Nucleus accumbens (tissue), 56 donors: ENCODE measurements at places on chromosomes 13 and 19.

DNA sequence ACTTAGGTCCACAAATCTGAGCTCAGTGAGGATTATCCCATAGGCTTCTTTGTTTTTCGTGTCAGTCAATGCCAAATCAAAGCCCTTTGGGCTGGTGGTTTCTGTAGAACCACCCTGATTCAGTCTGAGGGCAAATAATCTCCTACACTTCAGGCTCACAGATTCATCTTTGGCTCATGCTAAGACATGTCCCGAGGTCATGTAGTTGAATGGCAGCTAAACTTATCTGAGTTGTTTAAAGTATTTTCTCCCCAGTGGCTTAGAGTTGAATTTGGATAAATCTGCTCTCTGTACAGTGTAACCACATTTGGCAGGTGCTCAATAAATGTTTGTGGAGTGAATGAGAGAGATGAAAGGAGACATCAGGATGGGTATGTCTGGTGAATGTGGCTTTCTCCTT, 13.1 kb upstream of the SLC25A42 start:
- DNase-seq, result no peak

- no peak for DNase-seq
Observed at GRCh38 chr19:3836887-3837286, 32.0 kb downstream of the ZFR2 start.

GRCh38 chr13:43546251-43546650, 240.5 kb downstream of the ENOX1 start:
- no peak for DNase-seq

GRCh38 chr13:77571956-77572355, 36.5 kb downstream of the SCEL start:
- DNase-seq, result no peak

DNA sequence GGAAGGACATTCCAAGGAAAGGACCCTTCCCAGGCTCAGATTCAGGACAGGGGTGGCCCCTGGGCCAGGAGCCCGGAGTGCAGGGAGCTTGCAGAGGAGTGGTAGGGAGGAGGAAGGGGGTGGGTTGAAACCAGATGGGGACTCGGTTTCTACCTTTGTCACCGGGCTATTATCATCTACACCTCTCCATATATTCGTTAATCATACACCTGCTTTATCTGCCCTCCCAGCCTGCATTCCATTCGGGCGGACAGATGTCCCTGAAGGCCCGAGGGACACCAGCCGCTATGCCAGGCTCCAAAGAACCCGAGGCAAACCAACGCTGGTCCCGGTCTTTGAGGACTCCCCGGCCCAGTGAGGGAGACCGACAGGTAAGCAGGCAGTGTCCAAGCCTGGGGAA, 15.5 kb upstream of the MYH14 start:
- DNase-seq, result no peak
